ENCODE measurements at places on chromosomes 11 and 22. TPM values are rescaled to one million over a fixed set of nuclear protein-coding genes. Genes with fewer than 3 reads are reported as not detected.

ALG8 gene
- 28.4 TPM for total RNA-seq

VWCE gene
- 0.21 TPM for total RNA-seq

TSSK2 gene
- total RNA-seq, result not detected

APOL2 gene
- 9.7 TPM for total RNA-seq

OR51B5 gene
- total RNA-seq, result not detected

DDTL gene
- total RNA-seq, result not detected

KIAA0930 gene
- total RNA-seq, result 83.5 TPM

OR4C15 gene
- total RNA-seq, result not detected

ANO9 gene
- 10.5 TPM for total RNA-seq

MCHR1 gene
- total RNA-seq, result 0.07 TPM

FGF19 gene
- not detected for total RNA-seq

NF2 gene
- total RNA-seq, result 42.9 TPM

SGSM1 gene
- total RNA-seq, result not detected

ABCG4 gene
- 0.42 TPM for total RNA-seq

OR4C11 gene
- total RNA-seq, result not detected

CCND1 gene
- 258 TPM for total RNA-seq

HOATZ gene
- total RNA-seq, result not detected

NTM gene
- 6.2 TPM for total RNA-seq

CASP4 gene
- total RNA-seq, result 88.7 TPM

SERPIND1 gene
- 0.14 TPM for total RNA-seq

NRXN2 gene
- not detected for total RNA-seq

CLMP gene
- total RNA-seq, result 25.7 TPM

C11orf52 gene
- 5.9 TPM for total RNA-seq

MTMR2 gene
- 31.9 TPM for total RNA-seq

SCGB1C1 gene
- not detected for total RNA-seq

GUCY1A2 gene
- under 0.01 TPM for total RNA-seq

MMP13 gene
- 2.3 TPM for total RNA-seq

HTR3A gene
- total RNA-seq, result not detected

CRYBB1 gene
- total RNA-seq, result not detected

COPB1 gene
- 120 TPM for total RNA-seq
